ENCODE measurements at places on chromosomes 12 and 14.
A peak's percentile ranks its signal among the peaks of the same experiment; 100 is the strongest.

DNA sequence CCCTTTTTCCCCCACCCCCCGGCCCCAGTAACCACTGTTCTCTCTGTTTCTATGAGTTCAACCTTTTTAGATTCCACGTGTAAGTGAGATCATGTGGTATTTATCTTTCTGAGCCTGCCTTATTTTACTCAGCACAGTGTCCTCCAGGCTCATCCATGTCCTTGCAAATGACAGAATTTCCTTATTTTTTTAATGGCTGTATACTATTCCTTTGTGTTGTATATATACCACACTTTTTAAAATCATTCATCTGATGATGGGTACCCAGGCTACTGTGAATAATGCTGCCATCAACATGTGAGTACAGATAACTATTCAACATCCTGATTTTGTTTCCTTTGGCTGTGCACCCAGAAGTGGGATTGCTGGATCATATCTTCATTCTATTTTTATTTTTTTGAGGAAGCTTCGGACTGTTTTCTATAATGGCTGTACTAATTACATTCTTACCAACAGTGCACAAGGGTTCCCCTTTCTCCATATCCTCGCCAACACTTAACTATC lies 54.7 kb downstream of the DDX51 start:
- DNase-seq = no peak

- no peak for DNase-seq
These were observed 249.1 kb upstream of the FAR2 start for GRCh38 chr12:28899951-28900350.

DNA sequence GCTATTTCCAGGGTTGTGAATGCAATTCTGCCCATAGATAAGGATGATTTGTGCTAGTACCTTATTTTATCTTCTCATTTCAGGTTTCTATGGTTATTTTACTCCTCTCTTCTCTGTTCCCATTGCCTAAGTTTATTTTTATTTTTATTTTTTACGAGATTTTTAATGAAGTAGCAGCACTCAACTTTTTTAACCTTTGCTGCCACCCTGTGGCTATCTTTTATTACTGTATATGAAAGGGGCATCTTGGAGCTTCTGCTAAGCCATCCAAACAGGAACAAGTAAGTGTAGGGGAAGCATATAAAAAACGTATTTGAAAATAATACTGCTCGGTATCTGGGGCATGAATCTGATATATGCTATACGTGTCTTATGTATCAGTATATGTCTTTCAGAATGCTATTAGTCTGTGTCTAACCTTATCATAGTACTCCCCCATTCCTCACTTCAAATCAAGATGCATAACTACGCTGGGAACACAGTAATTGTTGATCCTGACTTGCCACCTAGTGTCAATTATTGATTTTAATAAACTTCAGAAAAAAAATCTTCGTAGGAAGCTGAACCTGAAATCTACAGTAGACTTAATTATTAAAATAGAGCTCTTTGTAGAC lies 60.3 kb downstream of the KLRG1 start:
- DNase-seq = peak; percentile 48

DNA sequence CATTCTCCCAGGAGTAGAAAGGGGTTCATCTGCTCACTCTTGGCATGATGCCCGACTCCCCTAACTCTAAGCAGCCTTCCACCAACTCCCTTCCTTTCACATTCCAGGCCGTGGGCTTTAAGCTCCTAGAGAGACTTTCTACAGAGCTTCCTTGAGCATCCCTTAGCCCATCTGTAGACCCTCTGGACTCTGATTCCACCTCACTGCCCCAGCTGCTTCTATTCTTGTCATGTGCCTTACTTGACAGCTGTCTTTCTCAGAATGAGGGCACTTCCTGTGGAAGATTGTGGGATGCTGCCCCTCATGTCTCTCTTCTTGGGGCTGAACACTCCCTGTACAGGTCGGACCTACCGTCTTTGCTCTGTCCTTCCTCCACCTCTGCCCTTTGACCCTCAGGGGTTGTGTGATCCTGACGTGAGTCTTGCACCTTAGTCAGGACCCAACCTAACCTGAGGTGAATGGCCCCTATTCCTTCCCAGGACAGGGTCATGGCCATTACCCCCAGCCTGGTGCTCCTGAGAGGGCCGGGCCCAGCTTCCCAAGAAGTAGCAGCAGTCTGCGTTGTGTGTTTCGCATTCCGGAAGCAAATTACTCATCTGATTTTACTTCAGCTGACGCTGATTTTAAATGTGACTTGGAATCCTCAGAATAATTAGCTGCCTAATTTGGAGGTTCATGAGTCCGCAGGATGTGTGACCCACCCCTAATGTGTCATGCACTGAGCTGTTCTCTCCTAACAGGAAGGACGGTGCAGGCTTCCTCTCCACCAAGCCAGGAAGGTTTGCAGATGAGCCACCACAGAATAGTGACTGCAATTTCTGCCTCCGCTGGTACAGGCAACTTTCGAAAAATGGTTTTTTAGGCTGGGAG lies 2.7 kb upstream of the GALNT6 start:
- DNase-seq = no peak

GRCh38 chr12:131525795-131526508 lies 184.9 kb upstream of the SFSWAP start:
- DNase-seq = no peak

- DNase-seq = no peak
These were observed 95.6 kb downstream of the CPNE8 start for GRCh38 chr12:38809832-38810231.

DNA sequence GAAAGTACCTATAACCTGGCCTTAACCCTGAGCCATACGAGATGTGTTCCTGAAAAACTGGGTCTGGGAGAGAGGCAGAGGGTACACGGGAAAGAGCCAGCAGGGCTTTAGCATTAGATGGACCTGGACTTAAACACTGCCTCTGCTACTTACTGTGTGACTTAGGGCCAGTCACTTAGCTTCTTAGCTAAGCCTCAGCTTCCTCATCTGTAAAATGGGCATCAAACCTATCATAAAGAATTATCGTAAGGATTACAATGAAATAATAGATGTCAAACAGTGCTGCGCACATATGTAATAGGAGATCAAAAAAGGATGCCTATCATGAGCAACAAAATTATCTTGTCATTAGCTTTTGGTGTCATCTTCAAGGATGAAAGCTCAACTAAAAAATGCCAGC lies 23.6 kb downstream of the ANAPC5 start:
- no peak for DNase-seq

GRCh38 chr12:78036874-78037273 lies 206.2 kb downstream of the NAV3 start:
- DNase-seq = no peak

DNA sequence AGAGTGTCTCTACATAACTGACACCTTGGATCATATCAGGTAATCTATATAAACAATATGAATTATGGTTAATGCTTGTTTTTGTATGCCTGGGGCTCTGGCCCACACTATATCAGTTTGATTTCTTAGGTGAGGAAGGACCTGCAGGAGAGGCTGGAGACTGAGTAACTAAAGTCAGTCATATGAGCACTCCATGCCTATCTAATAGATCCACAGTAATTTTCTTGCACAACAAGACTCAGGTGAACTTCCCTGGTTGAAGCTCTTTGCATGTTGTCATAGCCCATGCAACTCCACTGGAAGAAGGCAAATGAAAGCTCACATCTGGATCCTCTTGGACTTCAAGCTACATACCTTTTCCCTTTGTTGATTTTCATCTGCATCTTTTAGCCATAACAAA lies 62.3 kb downstream of the CDK17 start:
- DNase-seq = no peak

DNA sequence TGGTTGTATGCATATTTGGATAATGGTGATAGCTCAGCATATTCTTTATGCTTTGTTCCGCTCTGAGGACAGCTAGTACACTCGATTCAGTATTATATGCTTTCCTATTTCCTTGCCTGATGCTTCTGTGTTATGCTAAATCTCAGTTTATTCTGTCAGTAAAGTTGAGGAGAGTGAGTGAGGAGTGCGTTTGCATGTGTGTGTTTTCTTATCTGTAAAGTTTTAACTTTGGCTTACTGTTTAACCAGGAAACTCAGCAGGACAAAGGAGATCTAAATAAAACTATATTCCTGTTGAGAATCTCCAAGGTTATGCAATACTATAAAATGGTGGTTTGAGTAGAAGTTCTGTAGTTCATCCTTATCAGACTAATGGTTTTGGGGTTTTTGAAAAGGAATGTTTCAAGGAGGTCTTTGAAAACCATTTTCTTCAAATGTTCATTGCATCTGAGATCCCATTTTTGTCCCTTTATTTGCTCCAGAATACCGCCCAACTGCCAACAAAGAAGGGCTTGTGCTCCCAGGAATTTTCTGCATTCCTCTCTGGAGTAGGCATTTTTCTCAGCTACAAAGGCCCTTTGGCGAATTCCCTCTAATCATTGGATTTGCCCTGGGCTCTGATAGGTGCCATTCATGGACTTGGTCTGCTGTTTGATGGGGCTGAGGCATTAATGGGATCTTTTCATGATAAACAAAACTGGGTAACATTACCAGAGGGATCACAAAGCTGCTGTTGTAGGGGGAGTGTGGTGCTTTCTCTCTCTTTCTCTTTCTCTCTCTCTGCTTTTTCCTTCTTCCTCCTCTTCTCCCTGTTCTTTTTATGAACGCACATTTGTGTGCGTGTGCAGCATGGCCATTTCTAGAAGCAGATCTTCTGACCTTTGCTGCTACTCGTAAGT lies 71.7 kb downstream of the HMGA2 start:
- DNase-seq = no peak

DNA sequence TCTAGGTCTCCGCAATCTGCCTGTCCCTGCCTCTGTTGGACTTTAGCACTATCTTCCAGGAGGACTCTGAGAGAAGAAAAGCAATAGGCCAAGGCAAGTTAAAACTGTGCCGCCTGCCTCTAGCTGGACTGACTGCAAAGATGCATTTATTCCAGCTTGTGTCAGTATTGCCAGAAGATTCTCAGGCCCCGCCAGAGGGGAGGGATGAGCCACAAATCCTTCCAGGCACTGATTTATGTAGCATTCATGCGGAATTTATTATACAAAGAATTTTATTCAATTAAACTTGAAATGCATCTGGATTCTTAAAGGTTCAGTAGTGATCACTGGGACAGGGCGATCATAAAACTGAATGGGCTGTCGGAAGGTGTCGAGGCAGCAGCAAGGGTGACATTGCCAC lies 19.8 kb downstream of the MMAB start:
- DNase-seq = no peak

DNA sequence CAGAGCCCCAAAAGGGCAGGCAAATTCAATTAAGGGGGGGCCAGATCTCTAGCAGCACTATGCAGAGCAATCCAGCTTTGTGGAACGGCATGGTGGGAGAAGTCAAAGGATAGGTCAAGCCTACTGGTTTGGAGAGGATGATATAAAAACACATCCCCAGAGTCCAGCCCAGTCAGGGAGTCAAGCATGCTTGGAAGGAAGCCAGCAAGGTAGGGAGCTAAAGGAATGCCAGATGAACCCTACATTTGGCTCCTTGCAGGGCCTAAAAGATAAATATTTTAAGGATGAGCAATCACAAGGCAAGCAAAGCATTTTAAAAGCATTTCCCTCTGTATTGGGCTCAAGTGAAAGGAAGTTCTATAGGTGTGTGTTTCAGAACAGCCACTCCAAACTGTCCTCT lies 21.4 kb downstream of the KCTD10 start:
- DNase-seq = no peak

DNA sequence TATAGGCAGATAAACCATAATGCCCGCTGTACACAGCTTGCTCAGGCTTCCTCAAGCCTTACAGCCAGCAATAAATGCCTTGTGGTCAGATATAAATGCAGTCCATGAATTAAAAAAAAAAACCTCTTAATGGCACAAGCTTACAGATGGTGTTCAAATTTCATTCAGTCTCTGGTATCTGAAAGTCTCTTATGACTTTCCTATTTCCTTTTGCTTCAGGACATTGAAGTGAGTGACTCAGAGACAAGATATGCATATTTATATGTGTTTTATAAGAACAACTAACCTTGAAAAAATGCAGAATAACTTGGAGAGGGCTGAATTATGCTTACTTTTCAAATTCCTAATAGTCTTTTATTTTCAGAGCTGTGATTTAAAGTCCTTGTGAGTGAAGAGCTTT lies 426.9 kb upstream of the MIS18BP1 start:
- no peak for DNase-seq

GRCh38 chr12:6867413-6868210 lies at the start of gene TPI1:
TPI1 (plus strand) TSS chr12:6867531; CDS start chr12:6867567, 36 bp downstream.
- DNase-seq = no peak

- no peak for DNase-seq
These were observed 748 bp downstream of the MAPKAPK5 start for GRCh38 chr12:111842556-111843396.

DNA sequence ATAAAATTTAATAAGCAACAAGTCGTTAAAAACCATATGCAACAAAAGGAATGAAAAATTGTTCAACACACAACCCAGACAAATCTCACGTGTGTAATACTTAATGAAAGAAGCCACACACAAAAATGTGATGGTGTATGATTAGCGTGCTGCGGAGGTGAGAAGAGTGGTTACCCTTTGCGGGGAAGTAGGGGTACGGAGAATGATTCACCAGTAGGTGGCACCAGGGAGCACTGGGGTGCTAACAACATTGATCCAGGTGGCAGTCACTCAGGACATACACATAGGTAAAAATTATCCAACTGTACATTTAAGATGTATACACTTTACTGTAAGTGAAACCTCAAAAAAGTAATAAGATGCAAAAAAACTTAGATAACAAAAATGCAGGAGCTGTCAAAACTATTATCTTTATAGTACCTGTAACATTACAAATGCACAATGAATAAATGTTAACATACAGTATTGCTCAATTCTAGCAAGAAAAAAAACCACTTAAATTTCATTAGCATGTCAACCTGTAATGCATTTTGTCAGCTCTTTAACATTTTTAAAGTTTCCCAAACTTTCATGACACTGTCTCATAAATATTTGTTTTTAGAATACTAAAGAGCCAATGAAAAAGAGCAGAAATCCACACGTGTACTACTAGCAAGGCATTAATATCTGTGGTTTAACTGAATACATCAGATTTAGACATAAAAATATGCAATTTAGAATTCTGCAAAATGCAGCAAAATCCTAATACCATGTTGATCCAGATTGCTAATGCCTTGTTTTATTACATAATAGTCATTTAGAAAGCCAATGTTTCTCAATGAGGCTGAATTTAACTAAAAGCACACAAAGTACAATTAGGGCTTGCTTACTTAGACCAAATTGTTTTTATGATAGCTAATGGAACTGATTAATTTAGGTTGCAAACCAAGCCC lies 46.7 kb downstream of the TMCC3 start:
- DNase-seq = no peak

DNA sequence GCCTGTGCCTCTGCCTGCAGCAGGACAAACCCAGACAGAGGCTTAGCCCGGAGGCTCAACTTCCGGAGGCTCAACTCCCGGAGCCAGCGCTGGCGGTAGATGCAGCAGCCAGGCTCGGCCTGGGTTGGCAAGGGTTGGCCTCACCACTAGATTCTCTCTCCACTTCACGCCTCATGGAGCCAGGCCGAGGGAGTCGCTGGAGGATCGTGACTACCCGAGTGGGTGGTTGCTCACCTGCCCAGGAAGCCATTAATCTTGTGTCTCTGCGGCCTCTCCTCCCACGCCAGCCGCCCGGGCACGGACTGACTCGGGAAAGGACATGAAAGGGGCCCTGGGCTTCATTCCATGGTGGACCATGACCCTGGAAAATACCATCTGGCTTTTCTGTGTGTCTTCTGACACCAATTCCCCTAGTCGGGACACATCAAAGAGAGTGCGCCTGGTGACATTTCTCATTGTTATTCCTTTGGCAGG lies 20.8 kb downstream of the ESRRB start:
- DNase-seq = no peak

- no peak for DNase-seq
These were observed 242.2 kb downstream of the SOX5 start for GRCh38 chr12:23707270-23707669.
